ENCODE measurements at places on chromosomes 2 and 18.

DNA sequence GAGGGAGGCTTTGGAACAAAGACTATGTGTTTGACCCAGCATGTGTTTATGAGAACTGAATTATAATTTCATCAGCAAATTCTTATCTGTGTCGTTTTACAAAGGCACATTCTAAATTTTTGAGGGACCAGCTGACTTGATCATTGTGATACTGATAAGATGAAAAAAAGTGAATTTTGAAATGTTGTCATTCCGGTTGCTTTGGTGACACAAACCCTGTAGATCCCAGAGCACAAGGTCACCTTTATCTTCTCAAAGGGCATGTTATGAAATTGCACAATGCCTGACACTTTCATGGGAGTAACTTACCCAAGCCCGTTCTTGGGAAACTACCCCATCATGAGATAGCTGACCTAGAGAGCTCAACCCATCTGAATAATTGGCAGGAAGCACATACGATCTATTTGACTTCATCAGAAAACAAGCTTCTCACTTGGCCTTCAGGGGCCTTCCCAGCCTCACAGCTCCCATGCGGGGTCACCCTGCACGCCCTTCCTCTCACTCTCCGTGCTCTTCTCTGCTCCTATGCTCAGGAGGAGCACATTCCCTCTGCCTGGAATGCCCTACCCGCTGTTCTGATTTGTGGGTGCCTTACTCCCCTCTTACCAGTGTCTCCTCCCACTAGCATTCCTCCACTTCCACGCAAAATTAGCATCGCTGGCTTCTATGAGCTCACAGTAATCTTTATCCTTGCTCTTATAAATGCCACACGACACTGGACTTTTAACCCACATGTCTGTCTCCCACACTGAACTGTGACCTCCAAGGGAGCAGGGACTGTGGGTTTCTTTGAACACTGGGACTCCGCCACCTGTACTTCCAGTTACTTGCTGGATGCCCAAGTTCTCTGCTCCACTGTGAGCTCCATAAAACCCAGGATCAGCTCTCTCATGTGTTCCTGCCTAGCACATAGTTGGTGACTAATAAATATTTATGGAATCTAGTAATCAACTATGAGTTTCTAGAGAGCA, 555.8 kb upstream of the ID2 start:
- no peak for DNase-seq

DNA sequence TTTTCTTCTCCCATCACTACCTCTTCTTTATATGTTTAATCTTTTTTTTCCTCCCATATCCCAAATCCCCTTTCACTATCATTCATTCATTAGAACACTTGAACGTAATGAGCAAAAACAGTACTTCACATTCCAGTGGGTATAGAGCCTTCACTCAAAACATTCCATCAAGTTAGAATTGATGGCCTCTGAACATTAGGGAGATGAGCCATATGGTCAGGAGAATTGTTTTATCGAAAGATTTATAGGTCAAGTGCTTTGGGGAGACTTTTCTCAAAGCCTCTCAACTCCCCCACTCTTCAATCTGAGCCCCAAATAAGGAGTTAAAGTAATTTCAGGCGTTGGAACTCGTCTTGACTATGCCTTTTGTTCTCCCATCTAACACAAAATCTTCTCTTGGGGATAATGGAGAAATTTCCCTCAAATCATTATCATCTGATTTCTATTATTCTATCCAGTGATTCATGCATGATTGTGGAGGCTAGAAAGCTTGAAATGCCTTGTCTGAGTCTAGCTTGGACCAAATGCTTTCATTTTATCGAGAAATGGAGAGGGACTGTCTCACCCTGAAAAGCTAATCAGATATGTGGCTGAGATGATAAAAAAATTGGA, 79.2 kb downstream of the KIAA2012 start:
- DNase-seq = no peak

GRCh38 chr2:149744865-149745264, 157.3 kb upstream of the MMADHC start:
- DNase-seq = no peak

DNA sequence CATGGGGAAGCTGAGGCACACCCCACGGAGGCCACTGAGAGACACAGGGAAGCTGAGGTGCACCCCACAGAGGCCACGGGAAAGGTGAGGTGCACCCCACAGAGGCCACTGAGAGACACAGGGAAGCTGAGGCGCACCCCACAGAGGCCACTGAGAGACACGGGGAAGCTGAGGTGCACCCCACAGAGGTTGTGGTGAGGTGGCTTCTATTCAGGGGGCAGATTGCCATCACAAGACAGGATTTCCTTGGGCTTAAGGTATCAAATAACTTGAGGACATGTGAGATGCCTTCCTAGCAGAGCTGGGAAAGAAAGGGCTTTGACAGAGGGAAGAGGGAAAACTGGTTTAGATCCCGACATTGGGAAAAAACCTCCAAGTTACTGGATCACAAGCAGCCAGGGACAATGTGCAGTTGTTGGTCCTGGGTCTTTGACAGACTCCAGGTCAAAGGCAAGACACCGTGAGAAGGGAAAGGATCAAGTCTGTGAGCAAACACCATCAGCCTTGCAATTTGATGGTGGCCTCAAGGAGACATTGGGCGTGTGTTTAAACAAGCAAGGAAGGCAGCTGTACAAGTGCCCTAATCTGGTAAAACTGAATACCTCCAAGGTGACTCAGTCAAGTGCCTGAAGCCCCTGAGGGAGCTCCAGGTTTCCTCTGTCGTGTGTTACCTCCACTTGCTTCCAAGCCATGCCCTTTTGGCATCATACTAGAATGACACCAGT, 133.2 kb upstream of the EPAS1 start:
- no peak for DNase-seq

- DNase-seq = no peak
Observed at GRCh38 chr2:194700726-194701125, 956.3 kb upstream of the SLC39A10 start.

DNA sequence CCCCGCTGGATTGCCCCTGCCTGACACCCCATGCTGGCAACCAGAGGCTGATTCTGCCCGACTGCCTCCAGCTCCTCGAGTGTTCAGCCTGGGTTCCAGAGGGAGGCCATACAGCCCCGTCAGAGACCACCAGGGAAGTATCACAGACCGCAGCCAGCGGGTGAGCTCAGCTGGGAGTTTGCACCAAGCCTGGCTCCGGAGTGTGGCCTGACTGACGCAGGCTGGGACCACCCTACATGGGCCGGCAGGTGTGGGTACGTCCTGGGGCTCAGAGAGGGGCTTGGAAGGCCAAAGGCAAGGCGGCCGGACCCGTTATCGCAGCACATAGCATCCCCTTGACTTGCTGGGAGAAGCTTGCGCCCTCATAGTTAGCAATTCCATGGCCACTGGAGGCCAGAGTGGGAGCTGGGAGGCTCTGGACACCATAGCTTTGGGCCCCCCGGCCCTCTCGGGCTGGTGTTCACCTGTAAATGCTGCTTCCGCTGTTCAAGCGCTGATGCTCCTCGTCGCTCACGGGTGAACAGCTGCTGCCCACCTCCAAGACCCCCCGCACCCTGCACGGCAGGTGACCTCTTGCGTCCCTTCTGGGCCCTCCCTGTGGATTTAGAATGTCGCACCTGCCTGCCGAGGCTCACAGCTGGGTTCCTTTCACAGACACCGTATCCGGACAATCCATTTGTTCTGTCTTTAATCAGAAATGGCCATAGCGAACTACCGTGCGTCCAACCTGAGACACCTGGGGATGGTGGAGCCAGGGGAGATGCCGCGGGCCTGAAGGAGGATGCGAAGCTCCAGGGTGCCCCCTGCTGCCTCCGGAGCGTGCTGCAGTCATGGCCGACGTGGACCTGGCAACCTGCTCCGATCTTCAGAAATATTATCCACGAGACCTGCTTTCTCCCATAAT, 31.2 kb upstream of the SLC66A3 start:
- no peak for DNase-seq

DNA sequence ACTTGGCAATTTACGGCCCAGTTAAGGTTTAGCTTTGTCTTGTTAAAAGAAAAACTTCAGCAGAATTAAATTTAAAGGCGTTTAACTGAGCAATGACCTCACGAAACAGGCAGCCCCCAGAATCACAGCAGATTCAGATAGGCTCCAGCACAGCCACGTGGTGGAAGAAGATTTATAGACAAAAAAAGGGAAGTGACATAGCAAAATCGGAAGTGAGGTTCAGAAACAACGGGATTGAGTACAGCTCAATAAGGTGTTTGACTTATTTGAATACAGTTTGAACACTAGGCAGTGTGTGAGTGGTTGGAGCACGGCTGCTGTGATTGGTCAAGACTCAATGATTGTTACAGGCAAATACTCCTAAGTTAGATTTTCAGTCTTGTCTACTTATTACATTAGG, 79.8 kb downstream of the MOGAT1 start:
- DNase-seq = no peak

- no peak for DNase-seq
Observed at GRCh38 chr2:169509298-169509885, at the start of gene KLHL41. Gene KLHL41, plus strand, starts transcription at chr2:169509702. Its CDS starts 77 bp downstream, at chr2:169509779.

GRCh38 chr2:31973665-31974064, 37.1 kb downstream of the MEMO1 start:
- DNase-seq = no peak

DNA sequence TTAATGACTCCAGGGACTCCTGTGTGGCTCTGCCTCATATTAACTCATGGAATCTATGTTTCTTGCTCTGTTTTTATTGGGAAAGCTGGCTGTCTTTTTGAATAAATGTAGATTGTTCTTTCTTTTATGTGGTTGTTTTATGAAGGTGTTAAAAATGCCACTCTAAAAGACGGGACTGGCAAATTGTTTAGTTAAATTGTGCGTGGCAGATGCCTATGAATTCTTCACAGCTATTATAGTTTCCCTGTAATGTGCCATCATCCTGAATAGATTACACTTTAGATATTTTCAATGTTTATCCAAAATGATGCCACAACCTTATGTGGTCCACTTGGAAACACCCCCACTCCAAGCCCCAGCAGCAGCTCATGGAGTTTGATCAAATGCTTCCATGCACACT, 149.7 kb downstream of the ST6GAL2 start:
- DNase-seq = no peak

DNA sequence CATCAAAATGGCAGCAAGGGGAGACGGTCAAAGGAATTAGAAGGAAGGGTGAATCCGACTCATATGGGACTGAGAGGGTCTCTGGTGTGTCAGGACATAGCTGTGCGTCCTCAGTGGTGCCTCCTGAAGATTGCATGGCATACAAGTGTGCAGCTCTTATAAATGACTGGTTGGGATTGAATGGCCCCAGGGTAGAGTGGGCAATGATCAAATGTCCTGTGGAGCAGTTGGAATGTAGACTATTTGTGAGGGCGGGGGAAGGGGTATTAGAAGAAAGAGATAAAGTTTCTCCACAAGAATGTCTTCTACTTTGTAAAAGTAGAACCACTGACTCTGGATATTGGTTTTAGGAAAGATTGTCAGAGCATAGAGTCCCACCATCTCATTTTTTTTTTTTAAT, 24.6 kb downstream of the CTLA4 start:
- DNase-seq = no peak

DNA sequence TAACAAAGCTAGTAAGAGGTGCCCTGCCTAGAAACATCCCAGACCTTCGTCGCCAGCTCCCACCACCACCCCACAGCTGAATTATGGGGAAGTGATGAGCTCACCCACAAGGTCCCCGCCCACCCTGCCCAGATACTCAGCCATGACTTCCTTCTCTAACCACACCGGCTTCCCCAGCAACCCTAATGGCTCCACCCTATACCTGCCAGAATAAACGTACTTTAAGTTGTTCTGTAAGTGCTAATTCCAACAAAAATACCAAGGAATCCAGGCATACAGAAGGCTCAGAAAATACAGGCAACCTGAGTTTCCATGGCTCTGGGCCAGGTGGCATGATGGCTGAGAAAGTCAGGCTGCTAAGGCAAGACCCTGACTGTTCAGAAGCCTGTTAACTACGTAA, 39.1 kb downstream of the TMEM163 start:
- DNase-seq = no peak

GRCh38 chr2:203077451-203077850, 62.8 kb downstream of the NBEAL1 start:
- DNase-seq = no peak

GRCh38 chr18:47953471-47953931, 23.0 kb upstream of the SMAD2 start:
- DNase-seq = no peak

- no peak for DNase-seq
Observed at GRCh38 chr2:231197706-231198290, 633 bp upstream of the ARMC9 start.

- DNase-seq = no peak
Observed at GRCh38 chr2:190235551-190236075, 84.0 kb downstream of the HIBCH start.

DNA sequence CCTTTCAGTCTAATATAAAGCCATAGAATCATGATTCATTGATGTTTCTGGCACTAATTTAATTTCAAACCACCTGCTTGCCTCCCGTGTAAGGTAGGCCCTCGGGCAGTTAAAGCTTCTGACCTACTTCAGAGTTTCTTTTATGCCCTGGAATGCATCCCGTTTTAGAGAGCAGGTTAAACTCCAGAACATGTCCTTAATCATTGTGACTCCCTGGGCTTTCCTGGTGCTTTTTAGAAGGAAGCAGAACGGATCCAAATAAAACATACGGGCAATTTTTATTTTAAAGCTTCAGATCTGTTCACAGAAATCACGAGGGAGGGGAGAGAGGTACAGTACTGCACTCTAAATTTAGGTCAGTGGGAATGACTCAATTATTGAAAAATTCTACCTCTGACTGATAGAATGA, 134.8 kb downstream of the GCA start:
- no peak for DNase-seq

GRCh38 chr2:231359948-231360347, 35.6 kb upstream of the B3GNT7 start:
- no peak for DNase-seq

DNA sequence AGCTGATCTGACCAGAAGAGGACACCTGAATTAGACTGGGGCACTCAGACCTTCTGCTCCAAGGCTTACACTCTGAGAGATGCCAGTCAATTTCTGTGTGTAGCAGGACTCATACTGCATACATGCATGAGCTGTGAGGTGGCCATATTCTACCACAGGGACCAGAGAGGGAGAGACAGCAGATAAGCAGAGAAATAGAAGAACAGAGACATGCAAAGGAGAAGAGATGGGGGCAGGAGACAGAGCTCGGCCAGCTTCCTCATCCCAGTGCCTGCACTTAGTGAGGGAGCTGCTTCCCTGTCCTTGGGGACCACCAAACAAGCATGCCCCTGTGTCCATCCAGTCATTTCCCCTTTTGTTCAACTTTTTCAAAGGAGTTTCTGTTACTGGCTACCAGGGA, 73.9 kb upstream of the ALK start:
- DNase-seq = no peak

GRCh38 chr2:208570066-208570465, 163.5 kb downstream of the PTH2R start:
- no peak for DNase-seq

GRCh38 chr2:207144173-207144785, 21.5 kb downstream of the KLF7 start:
- no peak for DNase-seq

GRCh38 chr2:150937030-150937429, 324.6 kb downstream of the RBM43 start:
- no peak for DNase-seq

GRCh38 chr2:98140210-98140609, 53.2 kb downstream of the VWA3B start:
- no peak for DNase-seq
